Forelimb muscle (tissue), 1 donor: ENCODE measurements at places on chromosomes 3 and 15. TPM values are rescaled to one million over a fixed set of nuclear protein-coding genes. Genes with fewer than 3 reads are reported as not detected.

DNA sequence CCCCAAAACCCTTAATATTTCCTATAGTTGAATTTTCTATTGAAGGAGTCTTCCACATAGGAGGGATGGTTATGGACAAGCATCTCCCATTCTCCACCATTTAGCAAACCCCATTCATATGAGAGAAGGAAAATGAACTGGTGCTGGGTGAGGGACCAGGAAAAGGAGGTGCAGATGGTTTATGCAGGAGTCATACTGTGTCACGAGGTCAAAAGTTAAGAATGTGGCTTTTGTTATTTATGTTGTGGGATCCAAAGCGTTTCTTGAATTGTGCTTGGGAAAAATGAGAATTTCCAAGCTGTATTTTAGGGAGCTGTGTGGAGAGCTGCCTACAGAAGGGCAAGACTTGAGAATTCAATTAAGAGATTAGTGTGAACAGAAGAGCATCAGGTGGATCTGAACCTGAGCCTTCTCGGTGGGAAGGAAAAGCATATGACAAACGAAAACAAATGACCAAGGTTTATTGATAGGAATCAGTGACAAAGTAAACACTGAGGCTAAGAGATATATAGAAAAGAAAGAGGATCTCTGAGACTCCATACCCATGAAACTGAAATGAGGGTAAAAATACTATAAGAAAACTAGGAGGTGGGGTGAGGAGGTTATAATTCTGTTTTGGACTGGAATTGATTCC, 473.3 kb upstream of the NR2F2 start:
- no peak for DNase-seq

DNA sequence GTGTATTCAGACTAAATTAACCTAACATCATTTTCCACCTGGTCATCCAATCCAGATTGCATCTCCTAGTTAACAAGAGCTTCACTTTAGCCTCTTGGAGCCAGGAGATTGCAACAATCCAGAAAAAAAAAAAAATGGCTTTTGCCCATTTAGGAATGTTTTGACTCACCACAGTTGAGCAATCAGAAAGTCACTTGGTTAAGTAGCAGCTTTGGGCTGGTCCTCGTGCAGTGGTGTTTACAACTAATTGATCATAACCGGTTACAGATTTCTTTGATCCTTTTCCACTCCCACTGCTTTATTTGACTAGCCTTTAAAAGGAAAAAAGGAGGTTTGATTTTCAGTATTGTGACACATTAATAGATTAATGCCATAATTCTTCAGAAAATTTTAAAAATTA, 688.8 kb upstream of the CCDC54 start:
- DNase-seq, result no peak

GRCh38 chr3:50194128-50194902, 2.9 kb downstream of the GNAT1 start:
- DNase-seq, result no peak

DNA sequence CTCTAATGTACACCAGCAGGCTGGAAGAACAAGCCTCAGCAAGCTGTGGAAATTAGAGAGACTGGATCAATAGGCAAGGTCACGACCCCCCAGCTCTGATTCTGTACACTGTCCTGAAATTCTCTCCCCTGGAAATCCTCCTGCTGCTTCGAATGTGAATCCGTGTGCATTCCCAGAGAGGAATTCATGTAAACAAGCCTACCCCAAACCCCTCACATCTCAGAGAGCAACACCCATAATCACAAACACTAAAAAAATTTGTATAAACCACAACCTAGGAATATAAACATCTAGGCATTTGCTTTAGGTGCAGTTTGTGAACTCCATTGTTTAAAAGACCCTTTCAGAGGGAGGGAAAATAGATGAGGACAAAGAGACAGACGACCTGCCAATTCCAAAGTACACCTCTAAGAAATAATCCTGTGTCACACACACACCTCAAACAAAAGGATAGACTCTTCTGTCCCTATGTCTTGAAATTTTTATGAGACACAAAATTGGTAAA, 325.2 kb downstream of the WDR72 start:
- no peak for DNase-seq

- DNase-seq, result no peak
These were observed 106.8 kb downstream of the TNIK start for GRCh38 chr3:171353423-171353822.

DNA sequence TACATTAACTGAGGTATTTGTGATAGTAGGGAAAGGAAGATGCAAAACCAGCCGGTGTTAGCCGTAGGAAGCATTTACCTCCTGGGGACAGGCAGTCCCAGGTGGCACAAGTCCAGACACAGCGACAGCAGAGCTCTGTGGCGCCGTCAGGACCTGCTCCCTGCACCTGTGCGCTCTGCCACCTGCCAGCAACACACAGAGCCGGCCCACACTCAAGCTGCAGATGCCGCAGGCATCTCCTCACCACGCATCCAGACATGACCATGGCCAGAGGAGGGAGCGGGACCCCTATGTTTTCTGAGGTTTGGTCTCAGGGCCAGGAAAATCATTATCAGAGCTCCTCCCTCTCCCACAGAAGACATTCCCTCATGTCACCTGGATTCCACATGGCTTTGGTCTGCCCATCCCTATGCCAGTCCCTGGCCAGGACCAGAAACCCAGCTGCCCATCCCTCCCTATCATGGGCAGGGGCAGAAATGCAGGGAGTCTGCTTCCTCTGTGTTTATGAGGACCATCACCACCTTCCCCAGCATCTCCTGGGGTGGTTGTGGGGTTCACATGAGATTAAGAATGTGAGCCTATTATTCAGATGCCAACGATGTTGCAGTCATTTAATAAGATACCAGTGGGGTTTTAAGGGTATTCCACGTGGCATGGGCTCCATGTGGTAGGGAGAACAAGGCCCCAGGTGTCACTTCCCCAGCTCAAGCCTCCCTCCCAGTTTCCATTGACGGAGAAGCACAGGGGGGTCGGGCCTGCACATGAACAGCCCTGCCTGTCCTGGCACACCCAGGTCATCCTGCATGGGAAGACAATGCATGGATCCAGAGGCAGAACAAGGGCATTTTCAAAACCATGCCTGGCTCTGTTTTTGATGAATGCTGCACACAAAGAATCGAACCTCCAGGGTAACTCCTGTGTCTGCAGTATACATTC, 251.1 kb downstream of the OCA2 start:
- no peak for DNase-seq

DNA sequence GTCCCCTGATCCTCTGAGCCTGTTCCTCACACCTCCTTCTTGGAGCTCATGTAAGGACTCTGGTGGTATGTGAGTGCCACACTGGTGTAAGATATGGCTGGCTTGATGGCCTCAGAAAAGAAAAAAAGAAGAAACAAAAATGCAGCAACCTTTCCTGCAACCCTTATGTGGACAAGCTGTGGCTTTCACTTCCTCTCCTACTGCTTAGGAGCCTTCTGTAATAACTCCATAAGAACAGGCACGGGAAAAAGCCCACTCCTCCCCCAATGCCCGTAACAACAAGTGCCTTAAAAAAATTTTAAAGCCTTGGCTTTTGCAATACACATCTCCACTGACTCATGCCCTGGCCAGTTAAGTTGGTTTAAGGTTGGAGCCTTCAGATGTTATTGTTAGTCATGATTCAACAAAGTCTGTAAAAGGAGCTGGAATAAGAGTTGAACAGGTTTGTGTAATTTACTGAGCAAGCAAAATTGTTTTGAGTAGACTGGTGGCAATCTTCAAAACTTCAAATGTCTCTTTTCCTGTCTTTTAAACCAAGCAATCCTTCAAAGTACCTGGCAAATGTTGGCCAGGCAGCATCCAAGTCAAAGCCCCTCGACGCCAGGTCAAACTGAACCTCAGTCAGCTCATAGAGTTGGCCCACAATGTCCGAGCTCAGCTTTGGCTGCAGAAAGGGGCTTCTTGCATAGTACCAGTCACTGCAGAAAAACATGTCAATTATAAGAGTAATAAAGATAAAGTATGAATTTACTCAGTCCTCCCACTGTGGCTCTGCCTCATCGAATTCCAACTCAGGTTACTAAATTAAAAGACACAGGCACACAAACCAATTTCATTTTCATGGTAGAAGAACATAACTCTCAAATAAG, 22.9 kb downstream of the FYCO1 start:
- DNase-seq, result no peak

GRCh38 chr15:81361891-81362290, 12.1 kb downstream of the TMC3 start:
- DNase-seq, result no peak

- DNase-seq, result no peak
These were observed 423.6 kb upstream of the ARL6 start for GRCh38 chr3:97340940-97341339.

- DNase-seq, result no peak
These were observed 47.9 kb upstream of the LIPC start for GRCh38 chr15:58383876-58384275.

- no peak for DNase-seq
These were observed 107.4 kb upstream of the SLC4A7 start for GRCh38 chr3:27591312-27592210.

DNA sequence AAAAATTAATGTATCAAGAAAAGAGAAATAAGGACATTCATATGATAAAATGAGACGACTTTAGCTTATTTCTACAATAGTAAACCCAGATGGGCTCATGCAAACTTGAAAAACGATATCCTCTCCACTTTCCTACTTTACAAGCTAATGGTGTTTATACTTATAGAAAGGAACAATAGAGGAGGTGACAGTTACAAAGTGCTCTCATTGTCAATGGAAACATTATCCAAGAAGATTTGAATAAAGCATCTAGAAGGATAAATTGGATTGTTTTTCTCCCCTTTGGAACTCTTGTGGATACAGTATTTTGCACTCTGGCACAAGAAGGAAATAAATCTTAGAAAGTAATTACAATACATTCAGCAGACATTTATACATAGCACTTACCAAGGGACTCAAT, 20.2 kb upstream of the CCDC66 start:
- no peak for DNase-seq

DNA sequence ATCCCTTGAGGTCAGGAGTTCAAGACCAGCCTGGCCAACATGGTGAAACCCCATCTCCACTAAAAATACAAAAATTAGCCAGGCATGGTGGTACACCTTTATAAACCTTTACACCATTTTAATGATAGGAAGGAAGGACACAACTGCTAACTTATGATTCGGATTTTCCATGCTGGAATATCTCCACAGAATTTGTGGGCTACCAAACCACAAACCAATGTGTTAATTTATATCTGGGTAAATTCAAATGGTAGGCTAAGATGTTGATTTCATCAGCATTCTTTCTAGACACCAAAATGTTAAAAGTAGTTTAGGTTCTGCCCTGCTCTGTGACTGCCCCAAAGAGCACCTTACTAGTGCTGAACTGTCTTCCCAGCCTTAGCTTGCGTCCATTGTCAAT, 72.8 kb downstream of the POLQ start:
- no peak for DNase-seq

DNA sequence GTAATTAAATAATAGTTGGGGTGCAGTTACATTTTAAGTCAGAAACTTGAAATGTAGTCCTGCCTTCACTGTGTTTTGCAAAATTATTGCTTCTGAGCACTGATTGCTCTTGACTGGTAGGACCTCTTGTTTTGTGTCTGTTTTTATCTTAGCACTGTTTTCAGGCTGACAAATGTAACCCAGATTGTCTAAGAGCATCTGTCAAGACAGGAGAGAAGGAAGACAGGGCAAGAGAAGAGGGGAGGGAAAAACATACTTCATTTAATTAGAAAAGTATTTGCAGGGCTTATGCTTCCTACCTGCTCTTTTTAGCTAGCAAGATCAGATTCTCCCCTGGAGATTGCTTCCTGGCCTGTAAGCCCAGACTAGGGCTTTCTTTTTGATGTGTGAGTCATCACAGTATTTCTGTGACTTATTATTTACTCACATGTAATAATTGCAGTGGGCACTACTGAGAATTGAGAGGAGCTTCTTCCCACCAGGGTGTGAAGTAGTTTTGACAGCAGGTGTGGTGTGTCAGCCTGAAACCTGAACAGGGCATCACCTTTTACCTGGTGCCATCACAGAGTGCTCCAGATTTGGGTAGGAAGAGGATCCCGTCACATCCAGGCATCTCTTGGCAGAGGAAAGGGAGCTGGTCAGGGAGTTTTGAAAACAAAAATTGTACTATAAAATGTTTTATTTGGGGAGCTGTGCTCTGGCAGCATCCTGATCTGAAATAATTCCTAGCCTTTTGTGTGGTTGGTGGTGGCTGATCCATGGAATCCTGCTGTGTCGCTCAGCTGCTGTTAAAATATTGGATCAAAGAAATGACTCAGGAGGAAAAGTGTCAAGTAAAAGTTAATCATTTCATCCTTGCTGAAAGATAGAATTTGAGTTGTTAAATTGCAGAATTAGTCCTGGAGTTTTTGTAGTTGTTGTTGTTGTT, 98.2 kb downstream of the TMEM108 start:
- DNase-seq, result no peak

- DNase-seq, result no peak
These were observed 52.5 kb downstream of the ATP10A start for GRCh38 chr15:25810631-25811091.

GRCh38 chr15:76107169-76107568, 47.4 kb downstream of the TMEM266 start:
- no peak for DNase-seq

DNA sequence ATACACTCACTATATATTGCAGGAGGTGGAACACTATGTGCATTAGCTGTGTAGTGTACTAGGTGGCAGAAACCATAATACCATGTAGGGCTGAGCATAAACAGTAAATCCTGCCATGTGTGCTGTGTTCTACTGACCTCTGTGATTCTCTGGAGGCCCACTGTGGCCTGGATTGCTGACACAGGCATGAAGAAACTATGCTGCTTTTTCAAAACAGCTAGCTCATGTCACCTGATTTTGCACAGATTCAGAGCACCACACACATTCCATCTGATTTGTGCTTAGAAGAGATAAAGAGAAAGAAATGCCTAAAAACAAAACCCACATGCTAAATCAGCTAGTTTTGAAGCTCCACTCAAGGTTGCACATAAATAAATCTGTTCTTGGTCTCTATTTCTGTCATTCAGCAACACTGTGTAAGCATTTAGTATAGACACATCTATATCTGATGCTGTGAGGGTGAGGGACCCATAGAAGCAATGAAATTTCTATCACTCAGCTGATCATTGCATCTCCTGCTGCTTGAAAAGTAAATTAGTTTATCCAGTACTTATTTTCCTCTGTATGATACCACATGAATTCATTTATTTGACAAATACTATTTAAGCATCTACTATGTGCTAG, 1007.7 kb upstream of the SEMA6D start:
- DNase-seq, result no peak

DNA sequence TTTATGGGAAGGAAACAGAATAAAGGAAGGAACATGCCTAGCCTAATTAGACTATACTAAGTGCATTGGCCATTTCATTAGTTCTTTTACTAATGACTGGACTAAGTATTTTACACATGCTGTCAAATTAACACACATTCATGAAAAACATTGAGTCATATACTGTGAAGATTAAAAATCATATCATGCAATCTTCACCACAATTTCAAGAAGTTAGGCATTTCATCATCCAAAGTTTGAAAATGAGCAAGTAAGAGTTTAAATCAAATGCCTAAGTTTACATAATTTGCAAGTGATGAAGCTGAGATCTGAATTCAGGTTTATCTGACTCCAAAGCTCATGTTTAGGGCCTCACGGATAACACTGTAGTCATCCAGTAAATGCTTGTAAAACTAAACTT, 601.0 kb downstream of the PDCD6IP start:
- no peak for DNase-seq

GRCh38 chr3:168040607-168041208, 55.0 kb downstream of the GOLIM4 start:
- DNase-seq, result no peak

Gene SLTM
- polyA plus RNA-seq, result 63.5 TPM

Gene VGLL3
- polyA plus RNA-seq, result 25.9 TPM

Gene SCAANT1
- 1.0 TPM for polyA plus RNA-seq

Gene STAC
- 40.1 TPM for polyA plus RNA-seq

Gene KIF23
- polyA plus RNA-seq, result 14.2 TPM

Gene BOC
- 44.4 TPM for polyA plus RNA-seq

Gene SEMA5B
- 22.3 TPM for polyA plus RNA-seq

Gene MAP6D1
- 41.3 TPM for polyA plus RNA-seq

Gene MB21D2
- 17.5 TPM for polyA plus RNA-seq

Gene ATP2C1
- polyA plus RNA-seq, result 59.0 TPM

Gene ARL14
- not detected for polyA plus RNA-seq
